NCI-H510A (cell line): ENCODE measurements at places on chromosomes 3 and 15.

- peak; percentile 7 for DNase-seq
These were observed 88.6 kb upstream of the ZNF280D start for GRCh38 chr15:56821721-56822425.

- no peak for DNase-seq
These were observed 106.1 kb upstream of the HES1 start for GRCh38 chr3:194029846-194030245.

DNA sequence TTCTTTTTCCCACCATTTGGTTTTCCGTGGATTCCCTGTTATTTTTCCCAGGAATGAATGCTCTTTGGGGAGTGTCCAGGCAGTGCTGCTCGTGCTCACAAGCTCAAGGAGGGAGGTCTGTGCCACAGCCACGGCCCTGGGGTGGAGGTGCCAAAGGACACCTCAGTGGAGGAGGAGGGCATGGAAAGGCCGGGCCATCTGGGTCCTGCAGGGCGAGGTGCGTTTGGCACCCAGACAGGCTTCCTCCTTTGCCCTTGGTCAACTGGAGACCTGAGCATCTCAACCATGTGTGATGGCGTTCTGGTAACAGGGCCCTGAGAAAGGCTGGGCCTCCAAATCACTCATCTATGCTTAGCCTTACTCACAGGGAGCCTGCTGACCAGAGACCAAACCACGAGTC lies 25.4 kb downstream of the KY start:
- no peak for DNase-seq

GRCh38 chr3:122255757-122256439 lies 69.2 kb upstream of the CSTA start:
- no peak for DNase-seq

- no peak for DNase-seq
These were observed 231.2 kb upstream of the ARRDC4 start for GRCh38 chr15:97729270-97729669.
